IPS DF 6.9 (cell line): ENCODE measurements at places on chromosomes 12 and 14.

GRCh38 chr14:86865934-86866333, 1127.0 kb downstream of the GALC start:
- no peak overlapping the region for H3K4me3 ChIP-seq
- H3K4me1 ChIP-seq = no peaks in the 10 kb centered on the region
- no peaks in the 10 kb centered on the region for H3K27me3 ChIP-seq
- no peak overlapping the region for H3K27ac ChIP-seq
- no peaks in the 10 kb centered on the region for H3K36me3 ChIP-seq

DNA sequence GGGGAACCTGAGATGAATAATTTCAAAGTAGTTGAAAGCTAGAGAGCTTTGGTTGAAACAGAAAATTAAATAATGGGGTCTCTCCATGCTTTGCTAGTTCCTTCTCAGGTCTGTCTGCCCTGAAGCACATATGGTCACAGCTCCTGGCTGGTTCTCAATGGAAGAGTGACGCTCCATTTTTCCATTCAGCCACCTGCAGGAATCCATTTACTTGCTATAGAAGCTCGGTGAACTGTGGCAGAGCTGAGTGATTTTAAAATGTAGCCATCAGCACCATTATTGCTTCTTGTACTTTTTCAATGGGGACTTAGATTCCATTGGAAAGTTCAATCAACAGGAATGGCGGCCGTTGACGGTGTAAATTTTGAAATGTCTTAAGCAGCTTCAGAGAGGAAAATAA, 525.2 kb downstream of the GLT1D1 start:
- H3K36me3 ChIP-seq = no peaks in the 10 kb centered on the region
- H3K27me3 ChIP-seq = no peaks in the 10 kb centered on the region
- DNase-seq = no peak

GRCh38 chr12:93704122-93704521, 26.9 kb downstream of the CRADD start:
- no peaks in the 10 kb centered on the region for H3K36me3 ChIP-seq
- DNase-seq = no peak
- no peaks in the 10 kb centered on the region for H3K27me3 ChIP-seq
- H3K27ac ChIP-seq = no peak overlapping the region
- H3K4me1 ChIP-seq = peaks cover 7% of the 10 kb centered on the region; the same call in 1 of the 2 replicates

DNA sequence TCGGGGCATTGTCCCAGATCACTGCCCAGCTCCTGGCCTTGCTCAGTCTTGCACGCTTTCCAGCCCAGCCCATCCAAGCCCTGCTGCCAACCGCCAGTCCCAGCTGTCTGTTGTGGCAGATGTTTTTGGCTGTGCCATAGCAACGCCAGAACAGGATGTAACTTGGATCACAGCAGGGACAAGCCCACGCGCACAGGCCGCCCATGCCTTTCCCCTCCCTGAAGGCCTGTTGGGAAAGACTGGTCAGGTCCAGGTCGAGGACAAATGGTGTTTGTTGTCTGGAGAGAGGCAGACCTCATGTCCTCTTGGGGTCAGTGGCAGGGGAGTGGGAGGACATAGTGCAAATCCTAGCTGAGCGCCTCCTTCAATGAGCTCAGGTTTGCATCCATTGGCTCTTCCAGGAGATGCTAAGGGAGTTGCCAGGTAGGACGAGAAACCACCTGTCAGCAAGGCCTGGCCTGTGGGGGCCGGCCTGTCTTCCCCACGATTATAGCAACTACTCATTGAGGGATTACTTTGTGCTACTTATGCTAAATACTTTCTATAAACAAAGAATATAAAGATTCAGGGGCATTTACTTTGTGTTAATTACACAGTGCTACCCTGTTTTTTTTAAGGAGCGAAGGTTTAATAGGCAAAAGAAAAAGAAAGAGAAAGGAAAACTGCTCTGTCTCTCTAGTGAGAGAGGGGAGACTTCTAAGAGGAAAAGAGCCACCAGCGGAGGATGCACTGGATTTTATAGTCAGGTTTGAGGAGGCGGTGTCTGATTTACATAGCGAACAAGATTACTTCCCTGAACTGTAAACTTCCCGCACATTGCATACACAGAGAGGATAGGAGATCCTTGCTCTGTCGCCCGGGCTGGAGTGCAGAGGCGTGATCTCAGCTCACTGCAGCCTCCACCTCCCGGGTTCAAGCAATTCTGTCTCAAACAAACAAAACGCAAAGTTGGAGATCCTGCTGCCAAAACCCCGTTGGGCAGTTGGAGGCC, 42.8 kb upstream of the CORO1C start:
- no peak overlapping the region for H3K4me3 ChIP-seq
- H3K27me3 ChIP-seq = no peaks in the 10 kb centered on the region
- no peak for DNase-seq
- H3K27ac ChIP-seq = no peak overlapping the region
- no peaks in the 10 kb centered on the region for H3K36me3 ChIP-seq
- H3K4me1 ChIP-seq = peaks cover 4% of the 10 kb centered on the region; the same call in 1 of the 2 replicates

DNA sequence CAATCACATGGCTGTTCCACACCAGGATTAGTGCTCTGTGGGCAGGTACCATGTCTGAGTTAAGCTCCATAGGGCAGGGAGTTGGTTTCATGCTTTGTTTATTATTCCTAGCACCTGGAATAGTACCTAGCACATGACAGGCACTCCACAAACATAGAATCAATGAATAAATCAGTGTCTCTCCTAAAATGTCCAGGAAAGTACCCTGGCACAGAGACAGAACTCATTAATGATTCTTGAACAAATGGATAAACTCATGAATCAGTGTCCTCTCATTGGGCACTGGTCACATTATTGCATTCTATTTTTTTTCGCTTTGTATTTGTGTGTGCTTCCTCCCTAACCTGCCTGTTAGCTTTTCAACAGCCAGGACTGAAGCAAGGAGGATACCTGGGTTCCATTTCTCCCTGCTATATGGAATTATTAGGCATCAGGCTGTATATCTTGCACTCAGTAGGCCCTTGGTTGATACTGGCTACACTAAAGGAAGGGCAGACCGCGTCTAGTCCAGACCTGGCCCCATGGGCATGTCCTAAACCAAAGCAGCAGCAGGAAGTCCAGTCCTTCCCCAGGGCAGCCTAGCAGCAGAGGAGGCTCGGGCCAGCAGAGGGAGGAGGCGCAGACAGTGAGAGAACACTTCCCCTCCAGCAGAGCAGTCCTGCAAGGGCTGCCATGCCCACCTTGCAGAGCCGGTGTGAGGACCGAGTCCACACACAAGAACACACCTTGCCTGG, 18.4 kb downstream of the HDAC7 start:
- 0 out of 2 replicates have a peak, but pooled peaks cover 4% of the 10 kb centered on the region for H3K4me1 ChIP-seq
- no peak for DNase-seq
- H3K36me3 ChIP-seq = peaks cover 8% of the 10 kb centered on the region; the same call in 1 of the 2 replicates
- no peak overlapping the region for H3K4me3 ChIP-seq
- H3K27me3 ChIP-seq = no peaks in the 10 kb centered on the region

DNA sequence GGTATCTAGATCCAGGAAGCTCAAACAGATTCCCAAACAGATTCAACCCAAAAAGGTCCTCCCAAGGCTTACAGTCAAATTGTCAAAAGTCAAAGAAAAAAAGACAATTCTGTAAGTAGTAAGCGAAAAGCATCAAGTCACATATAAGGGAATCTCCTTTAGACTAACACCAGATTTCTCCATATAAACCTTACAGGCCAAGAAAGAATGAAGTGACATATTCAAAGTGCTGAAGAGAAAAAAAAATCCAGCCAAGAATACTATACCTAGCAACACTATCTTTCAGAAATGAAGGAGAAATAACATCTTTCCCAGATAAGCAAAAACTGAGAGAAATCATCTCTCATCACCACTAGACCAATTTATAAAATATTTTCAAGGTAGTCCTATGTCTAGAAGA, 79.6 kb upstream of the LGR5 start:
- DNase-seq = no peak
- H3K27me3 ChIP-seq = no peaks in the 10 kb centered on the region
- no peaks in the 10 kb centered on the region for H3K4me1 ChIP-seq
- H3K36me3 ChIP-seq = no peaks in the 10 kb centered on the region
- H3K27ac ChIP-seq = no peak overlapping the region

- no peaks in the 10 kb centered on the region for H3K27me3 ChIP-seq
- no peak for DNase-seq
- H3K36me3 ChIP-seq = no peaks in the 10 kb centered on the region
- no peak overlapping the region for H3K4me3 ChIP-seq
- no peaks in the 10 kb centered on the region for H3K4me1 ChIP-seq
These were observed 328.0 kb upstream of the TMTC1 start for GRCh38 chr12:30111719-30112118.

- peaks cover 9% of the 10 kb centered on the region; the same call in 1 of the 2 replicates for H3K4me1 ChIP-seq
- H3K27ac ChIP-seq = no peak overlapping the region
- H3K4me3 ChIP-seq = no peak overlapping the region
- H3K36me3 ChIP-seq = no peaks in the 10 kb centered on the region
- H3K27me3 ChIP-seq = peaks cover 34% of the 10 kb centered on the region
These were observed 1.9 kb upstream of the PRMT8 start for GRCh38 chr12:3489057-3489456.

DNA sequence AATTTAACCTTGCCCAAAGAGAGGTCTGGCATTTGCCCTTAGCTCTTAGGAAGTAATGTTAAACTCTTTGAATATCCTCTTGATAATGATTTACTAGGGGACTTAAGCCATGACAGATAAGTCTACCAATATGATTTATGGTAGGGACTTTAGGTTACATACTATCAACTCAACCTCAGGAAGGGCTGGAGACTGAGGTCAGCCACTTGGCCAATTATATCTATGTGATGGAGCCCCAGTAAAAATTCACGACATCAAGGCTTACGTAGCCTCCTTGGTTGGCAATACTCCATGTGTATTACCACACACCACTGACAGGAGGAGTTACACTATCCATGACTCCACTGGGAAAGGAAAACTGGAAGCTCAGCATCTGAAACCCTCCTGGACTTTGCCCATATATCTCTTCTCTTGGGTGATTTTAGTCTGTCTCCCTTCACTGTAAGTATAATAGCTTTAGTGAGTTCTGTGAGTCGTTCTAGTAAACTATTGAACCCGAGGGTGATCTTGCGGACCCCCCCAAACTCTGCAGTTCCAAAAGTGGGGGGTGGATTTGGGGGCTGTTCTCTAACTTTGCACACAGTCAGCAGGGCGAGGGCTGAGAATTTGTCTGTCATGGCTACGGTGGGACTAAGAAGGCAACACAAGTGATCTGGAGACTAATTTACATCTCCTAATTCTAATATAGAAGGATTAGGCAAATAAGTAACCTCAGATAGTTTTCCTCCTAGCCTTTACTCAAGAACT, 62.3 kb downstream of the R3HDM2 start:
- H3K27ac ChIP-seq = no peak overlapping the region
- no peak for DNase-seq
- no peaks in the 10 kb centered on the region for H3K36me3 ChIP-seq
- no peak overlapping the region for H3K4me3 ChIP-seq
- H3K27me3 ChIP-seq = no peaks in the 10 kb centered on the region

DNA sequence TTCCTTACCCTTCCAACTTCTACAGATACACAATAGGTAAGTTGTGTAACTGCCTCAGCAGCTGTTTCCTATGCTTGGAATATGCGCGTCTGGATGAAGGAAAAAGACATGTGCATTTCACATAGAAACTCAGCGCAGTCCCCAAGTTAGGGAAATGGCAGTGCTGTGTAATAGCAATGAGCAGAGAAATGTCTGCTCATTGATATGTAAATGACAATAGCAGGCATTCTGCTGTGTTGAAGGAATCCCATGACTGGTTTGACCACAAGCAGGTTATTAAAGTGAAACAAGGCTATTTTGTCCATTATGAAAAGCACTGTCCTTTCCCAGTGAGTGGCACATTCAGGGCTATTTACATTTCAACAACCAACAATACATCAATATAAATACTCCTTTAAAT, 106.6 kb downstream of the BTG1 start:
- no peak for DNase-seq
- no peaks in the 10 kb centered on the region for H3K27me3 ChIP-seq
- H3K4me3 ChIP-seq = no peak overlapping the region
- H3K4me1 ChIP-seq = peaks cover 5% of the 10 kb centered on the region; the same call in 1 of the 2 replicates
- no peak overlapping the region for H3K27ac ChIP-seq
- no peaks in the 10 kb centered on the region for H3K36me3 ChIP-seq

GRCh38 chr12:18861287-18861858, 123.5 kb downstream of the CAPZA3 start:
- no peak overlapping the region for H3K4me3 ChIP-seq
- no peaks in the 10 kb centered on the region for H3K36me3 ChIP-seq
- H3K27ac ChIP-seq = no peak overlapping the region
- H3K4me1 ChIP-seq = peaks cover 5% of the 10 kb centered on the region; the same call in 1 of the 2 replicates

GRCh38 chr12:42933461-42934081, 344.0 kb upstream of the PRICKLE1 start:
- H3K4me1 ChIP-seq = no peaks in the 10 kb centered on the region
- H3K27me3 ChIP-seq = no peaks in the 10 kb centered on the region
- H3K27ac ChIP-seq = no peak overlapping the region
- DNase-seq = no peak

GRCh38 chr14:104693482-104694431, 4.3 kb downstream of the INF2 start:
- H3K27ac ChIP-seq = no peak overlapping the region
- H3K4me1 ChIP-seq = peaks cover 18% of the 10 kb centered on the region
- DNase-seq = no peak
- no peak overlapping the region for H3K4me3 ChIP-seq
- peaks cover 10% of the 10 kb centered on the region; the same call in 1 of the 2 replicates for H3K36me3 ChIP-seq

DNA sequence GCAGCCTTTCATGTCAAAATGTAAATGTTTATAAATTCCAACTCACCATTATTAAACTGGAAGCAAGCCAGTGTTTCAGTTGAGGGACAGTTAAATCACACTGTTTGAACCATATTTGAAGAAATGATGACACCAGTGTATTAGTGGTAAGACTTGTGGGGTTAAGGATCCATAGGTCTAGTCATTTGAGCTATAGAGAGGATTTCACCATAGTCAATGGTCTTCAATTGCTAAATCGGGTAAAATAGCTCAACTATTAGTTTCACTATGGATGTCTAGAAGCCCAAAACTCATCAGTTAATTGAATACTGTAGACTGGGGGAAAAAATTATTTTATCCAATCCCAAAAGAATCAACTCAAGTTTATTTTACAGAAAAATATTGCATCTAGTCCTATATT, 659.1 kb downstream of the NRXN3 start:
- H3K4me3 ChIP-seq = no peak overlapping the region
- H3K27ac ChIP-seq = no peak overlapping the region
- no peaks in the 10 kb centered on the region for H3K4me1 ChIP-seq
- DNase-seq = no peak

DNA sequence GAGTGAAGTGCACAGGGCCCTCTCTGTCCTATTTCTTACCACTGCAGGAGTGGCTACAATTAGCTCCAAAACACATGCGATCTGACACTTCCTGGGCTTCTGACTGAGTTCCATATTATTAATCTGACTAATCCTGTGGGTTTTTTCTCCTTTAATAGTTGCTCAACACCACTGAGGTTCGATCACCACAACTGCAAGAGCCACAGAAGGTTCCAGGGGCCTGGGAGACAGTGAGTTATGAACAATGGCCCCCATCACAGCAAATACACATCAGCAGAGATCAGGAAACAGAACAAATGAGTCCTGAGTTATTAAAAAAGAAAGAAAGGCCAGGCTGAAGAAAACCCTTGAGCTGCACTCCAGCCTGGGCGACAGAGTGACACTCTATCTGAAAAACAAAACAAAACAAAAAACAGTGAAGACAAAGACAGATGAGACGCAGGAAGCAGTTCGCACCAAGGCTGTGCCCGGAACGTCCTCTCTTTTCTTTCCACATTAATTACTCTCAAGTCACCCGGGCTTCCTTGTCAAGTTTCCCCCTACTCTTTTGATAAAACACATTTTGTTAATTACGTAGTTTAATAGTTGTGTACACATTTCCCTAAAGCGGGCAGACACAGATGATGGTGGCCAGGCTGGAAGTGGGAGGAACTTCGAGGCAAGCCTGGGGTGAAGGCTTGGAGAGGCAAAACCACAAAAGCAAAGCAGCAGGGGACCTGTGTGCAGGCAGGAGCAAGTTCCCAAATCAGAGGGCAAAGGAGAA, 42.7 kb downstream of the CDC42BPB start:
- no peaks in the 10 kb centered on the region for H3K36me3 ChIP-seq
- H3K27ac ChIP-seq = no peak overlapping the region
- H3K4me1 ChIP-seq = peaks cover 2% of the 10 kb centered on the region
- no peaks in the 10 kb centered on the region for H3K27me3 ChIP-seq
- no peak for DNase-seq
